Suppressor macrophage treated with lipopolysaccharide for 1 hour (primary cell): ENCODE measurements at places on chromosomes 3 and 15.

GRCh38 chr3:53495146-53495519 is 722 bp downstream of the CACNA1D start:
- no peak for DNase-seq

GRCh38 chr15:89695198-89695597 is 4.6 kb downstream of the WDR93 start:
- DNase-seq: no peak

DNA sequence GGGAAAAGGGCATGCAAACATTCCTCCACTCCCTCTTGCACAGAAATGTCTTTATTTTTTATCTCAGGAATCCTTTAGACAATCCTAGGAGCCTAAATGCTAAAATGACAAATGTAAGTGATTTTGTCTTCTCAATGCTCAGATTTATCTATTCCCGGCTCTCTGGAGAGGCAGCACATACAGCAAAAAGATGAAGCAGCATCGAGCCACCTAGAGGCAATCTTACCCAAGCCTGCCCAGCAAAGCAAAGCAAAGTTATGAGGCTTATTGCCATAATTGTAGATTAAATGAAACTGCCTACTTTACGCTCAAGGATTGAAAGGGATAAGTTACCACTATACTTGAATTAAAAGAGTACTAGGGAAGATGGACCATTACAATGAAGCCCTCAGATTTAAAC is 750.4 kb upstream of the NR2F2 start:
- no peak for DNase-seq

GRCh38 chr15:31591908-31592307 is 265.3 kb downstream of the KLF13 start:
- no peak for DNase-seq

DNA sequence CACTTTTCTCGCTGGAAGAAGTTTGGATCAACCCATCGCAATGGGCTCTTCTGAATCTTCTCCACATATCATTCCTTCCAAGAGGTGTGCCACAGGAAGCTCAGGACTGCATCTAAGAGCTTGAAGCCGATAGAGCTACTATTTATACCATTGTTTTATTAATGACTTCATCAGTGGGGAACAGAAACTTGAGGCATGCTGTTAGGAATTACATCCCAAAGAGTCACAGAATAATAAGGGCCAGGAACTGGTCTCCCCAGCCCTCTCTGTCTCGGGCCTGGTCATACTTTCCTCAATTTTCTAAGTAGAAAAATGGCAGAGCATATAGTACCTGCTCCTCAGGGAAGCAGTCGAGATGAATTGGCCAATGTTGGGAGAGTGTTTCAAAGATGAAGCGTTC is 16.9 kb upstream of the C15orf61 start:
- DNase-seq: no peak

DNA sequence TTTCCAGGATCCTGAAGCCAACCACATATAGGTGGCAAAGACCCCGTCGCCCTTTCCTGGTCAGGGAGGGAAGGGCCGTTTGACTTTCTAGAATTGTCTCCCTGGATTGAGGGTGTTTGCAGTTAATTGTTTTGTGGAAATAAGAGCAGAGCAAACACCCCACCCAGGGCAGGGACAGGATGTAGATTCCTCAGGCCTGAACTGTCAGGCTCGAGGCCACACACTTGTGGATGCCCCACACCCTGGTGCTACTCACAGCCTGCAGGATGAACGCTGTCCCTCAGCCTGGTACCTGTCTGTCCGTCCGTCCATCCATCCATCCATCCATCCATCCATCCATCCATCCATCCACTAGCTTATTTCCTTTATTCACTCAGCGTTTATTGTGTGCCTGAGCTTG is 29.9 kb upstream of the FLNB start:
- DNase-seq: no peak

- no peak for DNase-seq
These were observed 113.0 kb downstream of the PDE8A start for GRCh38 chr15:85094685-85095084.

DNA sequence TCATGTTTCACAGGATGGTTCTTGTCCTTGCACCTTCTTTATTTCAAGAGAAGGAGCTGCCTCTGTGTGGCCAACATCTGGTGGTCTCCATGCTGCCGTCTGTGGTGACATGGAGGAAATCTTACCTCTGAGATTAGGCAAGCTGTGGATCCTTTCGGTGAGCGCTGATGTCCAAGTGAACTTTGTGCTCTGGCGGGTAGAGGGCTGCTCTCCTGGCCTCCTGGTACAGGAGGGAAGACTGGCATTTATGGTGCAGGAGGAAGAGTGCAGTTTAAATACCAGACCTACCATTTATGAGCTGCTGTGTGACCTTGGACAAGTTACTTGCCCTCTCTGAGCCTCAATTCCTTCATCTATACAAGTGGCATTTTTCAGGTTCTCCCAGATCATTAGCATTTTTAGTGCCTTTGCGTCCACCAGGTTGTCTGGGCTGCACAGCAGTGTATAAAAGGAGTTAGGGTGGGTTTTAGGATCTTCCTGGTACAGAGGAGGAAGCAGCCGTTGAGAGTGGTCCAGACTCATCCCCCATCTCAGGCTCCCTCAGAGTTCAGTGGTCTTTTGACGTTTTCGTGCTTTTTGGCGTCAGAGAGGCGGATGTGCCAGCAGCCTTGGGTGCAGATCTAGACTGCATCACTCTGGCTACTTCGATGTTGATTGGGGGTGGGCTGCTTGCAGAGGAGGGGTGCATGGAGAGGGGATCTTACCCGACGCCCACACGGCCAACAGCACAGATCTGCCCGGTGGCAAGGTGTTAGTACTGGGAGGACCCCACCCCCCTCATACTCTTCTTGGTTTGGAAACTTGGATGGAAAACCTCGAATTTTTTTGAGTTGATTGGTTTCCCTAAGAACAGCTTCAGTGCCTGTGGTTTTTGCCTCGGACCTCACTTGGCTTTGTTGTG is 162.2 kb downstream of the ITPR1 start:
- DNase-seq: no peak
